HuH-7.5 (cell line): ENCODE measurements at places on chromosomes 4 and X.

DNA sequence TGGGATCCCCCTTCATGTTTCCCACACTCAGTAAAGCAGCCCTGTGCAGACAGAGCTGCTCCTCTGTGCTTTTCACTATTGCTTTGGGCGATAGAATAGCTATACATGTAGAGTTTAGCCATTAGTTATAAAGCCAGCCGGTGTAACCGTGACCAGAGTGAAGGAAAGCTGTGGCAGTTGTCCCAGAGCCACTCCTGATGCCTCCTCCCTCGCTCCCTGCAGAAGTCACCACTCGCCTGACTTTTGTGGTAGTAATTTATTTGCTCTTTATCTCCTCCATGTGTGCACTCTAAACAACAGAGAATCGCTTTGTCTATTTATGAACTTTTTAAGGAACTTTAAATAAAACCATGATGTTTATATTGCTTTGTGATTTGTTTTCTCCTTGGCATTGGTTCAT, 41.8 kb upstream of the WWC2 start:
- DNase-seq = no peak

GRCh38 chr4:40301603-40302002, 33.5 kb upstream of the CHRNA9 start:
- DNase-seq = no peak

DNA sequence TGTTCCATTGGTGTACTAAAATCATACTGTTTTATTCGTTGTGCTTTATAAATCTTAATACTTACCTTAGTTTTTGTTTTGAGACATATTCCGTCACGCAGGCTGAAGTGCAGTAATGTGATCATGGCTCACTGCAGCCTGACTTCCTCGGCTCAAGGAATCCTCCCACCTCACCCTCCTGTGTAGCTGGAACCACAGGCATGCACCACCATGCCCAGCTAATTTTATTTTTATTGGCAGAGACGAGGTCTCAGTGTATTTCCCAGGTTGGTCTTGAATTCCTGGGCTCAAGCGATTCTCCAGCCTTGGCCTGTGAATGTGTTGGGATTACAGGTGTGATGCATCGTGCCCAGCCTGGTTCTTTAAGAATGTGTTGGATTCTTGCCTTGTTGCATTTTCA, 24.4 kb upstream of the DCK start:
- DNase-seq = no peak

GRCh38 chr4:112284662-112285411, 867 bp downstream of the TIFA start:
- peak; percentile 21 for DNase-seq

DNA sequence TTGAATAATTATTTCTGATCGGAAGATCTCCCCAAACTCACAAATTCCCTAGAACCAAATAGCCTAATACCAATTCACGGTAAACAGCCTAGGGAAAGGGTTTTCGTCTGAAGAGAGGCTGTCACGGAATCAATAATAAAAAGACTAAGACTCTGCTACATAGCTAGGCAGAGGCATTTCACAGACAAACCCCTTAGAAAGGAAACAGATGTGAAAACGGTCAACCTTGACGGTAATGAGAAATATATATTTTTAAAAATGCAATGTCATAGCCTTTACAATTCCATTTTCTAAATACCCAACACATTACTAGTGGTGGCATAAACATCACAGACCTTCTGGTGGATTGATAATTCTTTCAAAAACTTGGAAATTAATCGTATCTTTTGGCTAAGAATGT, 28.4 kb downstream of the PROM1 start:
- DNase-seq = no peak

DNA sequence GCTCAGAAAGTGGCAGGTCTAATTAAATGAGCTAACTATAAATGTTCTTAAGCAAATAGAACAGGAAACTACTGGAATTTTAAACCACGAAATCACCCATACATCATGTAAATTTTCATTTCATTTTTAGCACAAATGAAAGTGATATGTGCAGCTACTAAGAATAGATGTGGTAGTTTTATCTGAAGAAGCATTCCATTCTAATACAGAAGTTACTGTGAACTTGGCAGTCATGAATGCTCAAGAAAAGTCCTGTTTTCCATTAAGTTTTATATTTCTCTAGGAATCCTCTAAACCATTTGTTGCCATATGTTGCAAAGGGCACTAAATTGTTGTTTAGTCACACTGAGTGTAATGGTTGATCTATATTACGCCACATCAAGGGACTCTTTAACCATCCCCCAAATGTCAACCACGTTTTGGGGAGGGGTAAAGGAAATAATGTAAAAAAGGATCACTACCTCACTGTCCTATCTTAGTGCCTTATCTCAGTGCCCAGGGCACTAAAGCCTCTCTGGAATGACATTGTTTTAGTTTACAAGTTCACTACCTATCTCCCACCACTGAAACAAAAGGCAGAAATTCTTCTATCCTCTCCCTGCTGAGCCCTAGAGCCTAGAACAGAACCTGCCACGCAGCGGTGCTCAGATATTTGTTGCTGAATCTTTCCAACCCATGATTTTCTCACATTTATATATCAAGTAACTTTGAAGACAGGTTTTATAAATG, 118.0 kb downstream of the SHISA3 start:
- no peak for DNase-seq

GRCh38 chr4:100657187-100657586, 139.4 kb upstream of the EMCN start:
- DNase-seq = no peak

GRCh38 chr4:114866901-114867670, 246.3 kb downstream of the NDST4 start:
- DNase-seq = no peak

GRCh38 chrX:49879656-49880277, 483 bp downstream of the USP27X start:
- DNase-seq = no peak

- DNase-seq = no peak
Observed at GRCh38 chrX:108219949-108220601, 128.5 kb downstream of the ATG4A start.

DNA sequence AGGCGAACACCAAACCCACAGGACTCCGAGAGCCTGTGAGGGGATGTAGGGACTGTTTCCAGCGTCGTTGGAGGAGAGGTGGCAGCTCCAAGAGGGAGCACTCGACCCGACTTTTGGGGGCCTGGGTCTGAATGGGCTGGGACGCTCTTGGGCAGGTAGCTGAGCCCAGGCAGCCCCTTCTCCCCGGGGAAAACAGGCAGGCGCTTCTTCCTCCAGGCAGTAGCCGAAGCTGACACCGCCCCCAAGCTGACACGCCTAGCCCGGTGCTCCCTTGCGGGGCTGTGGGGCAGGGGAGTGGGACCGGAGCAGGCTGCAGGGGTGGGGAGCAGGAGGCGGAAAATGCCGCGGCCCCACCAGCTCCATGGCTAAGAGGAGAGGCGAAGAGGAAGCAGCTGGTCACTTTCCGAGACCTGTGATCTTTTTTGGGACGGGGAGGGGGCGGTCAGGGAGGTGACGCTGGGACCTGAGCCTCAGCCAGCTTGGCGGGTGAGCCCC, 4.2 kb downstream of the NKX1-1 start:
- DNase-seq = no peak

DNA sequence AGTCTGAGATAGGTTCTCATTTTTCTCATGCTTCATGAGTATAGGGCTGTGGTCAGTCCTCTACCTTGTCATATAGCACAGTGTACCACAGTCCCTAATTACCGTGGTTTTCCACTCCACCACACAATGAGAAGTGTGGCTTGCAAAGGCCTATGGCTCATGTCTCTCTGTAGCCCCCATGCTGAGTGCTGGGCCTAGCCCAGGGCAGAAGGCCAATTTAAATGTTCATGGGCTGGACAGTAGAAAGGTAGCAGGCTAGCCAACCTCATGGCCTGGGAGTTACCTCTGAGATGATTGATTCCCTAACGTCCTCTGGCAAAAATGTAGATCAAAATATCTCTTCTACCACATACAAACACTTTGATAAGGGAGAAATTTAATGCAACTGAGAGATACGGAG, 222.5 kb downstream of the AFF2 start:
- no peak for DNase-seq

GRCh38 chr4:75948822-75949444, 8.1 kb upstream of the NAAA start:
- DNase-seq = no peak

GRCh38 chr4:27082776-27083175, 222.1 kb downstream of the STIM2 start:
- no peak for DNase-seq

DNA sequence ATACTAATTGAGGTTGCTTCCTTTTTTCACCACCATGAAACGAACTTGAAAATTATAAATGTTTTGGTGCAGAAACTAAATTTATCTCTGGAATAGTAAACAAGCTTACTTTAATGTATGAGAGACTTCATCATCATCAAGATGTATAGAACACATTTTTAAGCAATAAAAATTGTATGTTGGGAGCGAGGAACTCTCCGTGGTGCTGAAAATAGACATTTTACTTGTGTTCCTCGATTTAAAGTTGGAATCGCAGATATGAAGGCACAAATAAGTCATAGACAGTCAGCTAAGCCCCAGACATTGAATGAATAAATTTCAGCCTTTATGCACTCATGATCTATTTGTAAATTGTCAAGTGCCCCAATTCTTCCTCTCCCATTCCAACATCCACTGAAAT, 310.7 kb downstream of the STK32B start:
- DNase-seq = no peak

DNA sequence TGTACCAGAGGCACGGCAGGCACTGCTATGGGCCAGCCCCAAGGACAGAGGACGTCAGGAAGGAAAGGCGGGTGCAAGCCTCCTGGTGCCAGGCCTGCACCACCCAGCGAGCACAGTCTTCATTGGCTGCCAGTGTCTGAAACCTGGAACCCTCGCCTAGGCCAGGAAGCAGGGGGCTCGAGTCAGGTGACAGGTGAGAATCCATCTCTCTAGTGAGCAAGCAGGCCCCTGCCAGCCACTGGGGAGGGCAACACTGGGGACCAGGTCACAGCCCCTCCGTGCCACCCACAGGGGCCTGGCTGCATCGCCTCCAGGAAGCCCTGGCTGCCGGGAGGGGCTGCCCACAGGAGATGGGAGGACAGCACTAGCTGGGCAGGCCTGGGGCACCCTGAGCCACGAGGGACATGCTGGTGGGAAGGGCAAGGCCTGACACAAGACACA, 6.9 kb upstream of the HAUS3 start:
- DNase-seq = no peak

- DNase-seq = no peak
Observed at GRCh38 chr4:123776267-123776666, 379.7 kb downstream of the SPRY1 start.

DNA sequence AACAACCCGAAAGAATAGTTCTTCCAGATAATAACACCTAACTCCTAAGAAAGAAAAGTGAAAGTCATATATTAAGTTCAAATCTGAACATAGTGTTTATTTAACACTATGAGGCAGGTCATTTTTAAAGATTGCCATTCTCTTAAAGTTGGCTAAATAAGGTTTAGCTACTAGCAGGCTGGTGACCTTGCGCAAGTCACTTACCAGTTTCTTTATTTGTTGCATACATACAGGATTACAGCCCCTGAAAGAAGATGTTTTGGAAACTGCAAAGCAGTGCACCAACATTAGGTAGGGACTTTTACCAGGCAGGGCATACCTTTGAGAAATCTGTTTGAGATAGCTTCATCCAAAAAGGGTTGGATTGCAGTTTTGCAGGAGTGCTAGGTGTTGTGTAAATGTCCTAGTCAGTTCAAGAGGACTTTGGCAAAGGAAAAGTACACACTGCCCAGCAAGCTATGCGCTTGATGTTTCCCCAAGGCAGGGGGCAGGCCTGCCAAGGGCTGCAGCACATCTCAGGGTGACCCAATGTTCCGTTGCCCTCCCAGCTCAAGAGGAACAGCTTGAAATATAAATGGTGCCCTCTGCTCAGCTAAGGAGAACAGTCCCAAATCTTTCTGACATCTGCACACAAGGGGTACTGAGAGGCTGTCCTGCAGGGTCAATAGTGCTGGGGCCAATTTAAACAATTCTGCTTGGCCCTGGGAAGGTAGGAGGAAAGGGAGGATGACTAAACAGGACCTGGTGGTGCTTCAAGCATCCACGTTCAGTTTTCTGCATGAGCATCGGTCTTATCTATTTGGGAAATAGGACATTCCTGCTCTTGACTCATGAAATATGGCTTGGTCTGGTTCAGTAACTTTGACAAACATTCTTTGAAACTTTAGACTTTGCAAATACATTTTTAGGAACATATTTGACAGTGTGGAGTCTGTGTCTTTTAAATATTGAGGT, 130.8 kb downstream of the COL4A6 start:
- DNase-seq = no peak
